ENCODE measurements at places on chromosomes 7 and 10.

DNA sequence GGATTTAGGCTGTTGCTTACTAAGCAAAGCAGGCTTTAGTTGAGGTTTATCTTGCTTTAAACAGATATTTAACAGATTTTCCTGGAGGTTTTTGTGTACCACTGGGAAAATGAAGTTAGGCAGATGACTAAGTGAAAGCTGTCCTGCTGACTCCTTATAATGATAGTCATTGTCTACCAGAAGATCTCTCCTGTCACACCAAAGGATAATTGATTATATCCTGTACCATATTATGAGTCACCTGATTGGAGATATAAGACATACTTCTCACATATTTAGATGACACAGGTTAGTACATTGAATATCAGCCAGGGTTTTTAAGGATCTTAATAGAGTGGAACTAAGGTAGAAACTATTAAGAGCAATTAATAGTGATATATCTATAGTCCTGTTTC is 68.4 kb downstream of the PTEN start:
- DNase-seq = no peak

DNA sequence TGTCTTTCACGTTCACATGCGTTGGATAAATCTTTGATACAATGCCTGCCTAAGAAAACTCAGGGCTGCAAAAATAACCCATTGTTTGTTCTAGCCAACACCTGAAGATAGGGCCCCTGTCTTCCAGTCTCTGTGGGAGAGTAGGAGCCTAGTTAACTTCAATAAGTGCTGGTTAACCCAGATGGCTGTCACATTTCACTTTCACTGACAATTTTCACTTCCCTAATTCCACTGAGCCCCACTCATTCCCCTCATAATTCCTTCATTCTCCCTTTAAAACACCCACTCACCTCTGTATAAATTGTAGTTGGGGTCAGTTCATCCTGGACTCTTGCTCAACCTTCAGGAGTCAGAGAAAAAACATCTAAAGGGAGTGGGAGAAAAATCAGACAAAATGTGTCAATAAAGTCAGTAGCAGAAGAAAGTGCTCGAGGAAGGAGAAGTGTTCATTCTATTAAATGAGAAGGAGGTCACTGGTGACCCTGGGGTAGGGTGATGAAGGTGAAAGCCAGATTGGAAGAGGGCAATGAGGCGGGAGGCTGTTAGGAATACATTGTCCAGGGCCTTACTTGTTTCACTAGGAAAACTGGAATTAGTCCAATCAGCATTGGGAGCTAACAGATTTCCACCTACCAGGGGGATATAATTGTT is 51.2 kb upstream of the ABI1 start:
- no peak for DNase-seq

DNA sequence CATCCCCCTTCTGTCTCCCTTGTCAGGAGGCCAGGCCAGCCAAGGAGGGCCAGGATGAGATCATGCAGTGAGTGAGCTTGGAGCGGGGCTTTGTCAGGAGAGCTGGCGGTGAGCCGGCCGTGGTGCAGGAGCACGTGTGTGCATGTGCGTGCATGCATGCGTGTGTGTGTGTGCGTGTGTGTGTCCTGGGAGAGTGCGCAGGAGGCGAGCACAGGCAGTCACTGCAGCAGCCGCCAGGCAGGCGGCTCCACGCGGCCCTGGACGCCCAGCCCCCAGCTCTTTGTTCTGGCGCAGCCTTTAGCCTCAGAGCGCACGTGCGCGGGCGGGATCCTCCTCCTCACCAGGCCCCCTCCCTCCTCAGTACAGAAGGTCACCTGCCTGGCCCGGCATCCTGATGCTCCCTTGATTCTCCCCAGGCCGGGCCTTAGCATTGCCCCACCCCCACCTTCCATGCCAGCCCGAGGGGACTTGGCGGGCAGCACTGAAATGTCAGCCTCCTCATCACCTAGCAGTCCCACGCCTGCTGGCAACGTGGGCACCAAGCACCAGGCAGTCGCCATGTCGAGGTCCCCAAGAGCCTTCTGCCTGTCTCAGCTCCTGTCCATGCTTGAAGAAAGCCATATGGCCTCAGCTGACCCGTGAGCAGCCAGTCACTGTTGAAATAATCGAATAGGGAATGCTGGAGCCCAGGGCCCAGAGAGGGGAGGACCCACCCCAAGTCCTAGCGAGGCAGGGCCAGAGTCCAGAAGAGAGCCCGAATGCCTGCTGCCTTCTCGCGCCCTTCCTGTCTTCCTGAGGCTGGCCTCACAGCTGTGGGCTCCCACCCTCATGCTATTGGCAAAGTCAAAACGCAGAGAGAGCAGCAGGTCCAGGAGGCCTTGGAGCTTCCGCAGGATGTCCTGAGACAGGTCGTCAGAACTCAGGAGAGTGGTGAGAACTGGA is 125.9 kb upstream of the PPIF start:
- no peak for DNase-seq

DNA sequence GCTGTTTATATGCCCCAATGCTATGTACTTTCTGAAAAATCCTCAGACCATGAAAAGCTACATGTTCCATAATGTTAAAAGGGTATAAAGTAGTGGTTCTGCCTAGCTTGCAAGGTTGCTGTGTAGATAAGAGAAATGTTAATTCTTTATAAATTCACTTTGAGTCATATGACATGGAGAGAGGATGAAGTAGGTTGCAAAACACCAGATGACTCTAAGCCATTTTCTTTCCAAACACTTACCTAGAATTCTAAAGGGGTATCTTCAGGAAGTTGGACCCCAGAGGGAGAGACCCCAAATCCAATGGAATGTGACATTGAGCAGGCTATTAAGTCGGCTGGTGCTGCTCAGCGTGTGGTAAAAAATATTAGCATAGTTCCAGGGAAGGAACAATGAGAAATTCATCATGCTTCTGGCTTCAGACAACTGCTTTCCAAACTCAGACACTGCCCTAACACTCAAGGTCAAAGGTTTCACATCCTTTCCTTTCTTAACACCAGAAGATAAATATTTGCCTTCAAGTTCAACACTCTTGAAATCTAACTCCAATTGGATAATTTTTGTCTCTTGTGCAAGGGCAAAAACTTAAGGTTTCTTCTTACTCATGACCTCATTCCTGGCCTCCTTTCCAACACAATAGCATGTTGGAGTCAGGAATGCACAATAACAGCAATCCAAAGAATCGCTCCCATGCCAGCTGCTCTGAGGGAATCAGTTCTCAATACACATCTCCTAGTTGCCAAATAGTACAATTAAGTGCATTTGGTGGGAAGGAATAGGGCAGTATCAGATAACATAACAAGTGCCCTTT is 100.7 kb upstream of the AFAP1L2 start:
- no peak for DNase-seq

DNA sequence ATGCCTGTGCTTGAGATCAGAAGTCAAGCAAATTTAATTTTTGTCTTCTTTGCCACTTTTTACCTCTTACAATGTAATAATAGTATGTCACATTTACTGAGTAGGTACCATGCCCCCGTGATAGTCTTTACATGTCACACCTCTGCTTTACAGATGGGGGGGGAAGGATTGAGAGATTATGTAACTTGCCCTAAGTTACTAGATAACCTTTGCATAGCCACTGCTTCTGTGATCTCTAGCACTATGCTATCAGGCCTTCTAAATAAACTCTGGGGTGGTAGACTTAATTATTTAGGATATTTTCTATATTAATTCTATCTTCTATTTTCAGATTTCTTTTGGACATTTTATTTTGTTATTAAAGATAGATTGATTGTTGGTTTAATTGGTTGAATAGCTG is 514.4 kb downstream of the SUGCT start:
- no peak for DNase-seq

DNA sequence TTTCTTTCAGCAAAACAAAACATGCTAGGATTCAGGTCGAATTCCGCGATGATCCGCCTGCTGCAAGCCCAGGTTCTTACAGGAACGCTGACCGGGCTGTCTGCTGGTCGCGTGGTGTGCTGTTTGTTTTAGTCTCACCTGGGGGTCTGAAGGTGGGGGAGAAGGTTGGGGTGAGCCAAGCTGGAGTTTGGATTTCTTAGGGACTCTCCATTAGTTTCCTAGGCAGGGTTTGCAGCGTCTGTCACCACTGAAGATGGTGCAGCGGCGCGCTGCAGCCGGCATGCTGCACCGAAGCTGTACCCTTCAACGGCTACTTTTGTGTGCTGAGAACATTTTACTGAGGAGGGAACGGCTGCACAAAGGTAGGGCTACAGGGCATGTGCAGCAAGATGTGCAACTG is 48.7 kb downstream of the GCC1 start:
- DNase-seq = no peak

DNA sequence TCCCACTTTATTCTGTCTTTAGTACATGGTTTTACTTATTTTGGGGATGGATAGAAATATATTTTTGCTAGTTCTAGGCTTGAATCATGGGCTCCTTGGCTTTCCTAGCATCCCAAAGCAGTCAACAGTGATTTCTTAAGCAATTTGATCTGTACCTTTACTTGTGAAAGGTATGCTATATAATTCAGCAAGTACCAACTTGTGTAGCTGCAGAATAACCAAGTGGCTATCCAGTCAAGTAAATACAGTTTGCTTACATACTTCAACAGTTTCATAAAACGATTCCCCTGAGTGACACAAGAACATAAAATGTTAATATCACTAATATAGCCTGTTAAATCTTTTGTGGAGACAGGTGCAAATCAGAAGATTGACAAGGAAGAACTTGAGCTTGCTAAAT is 67.2 kb downstream of the PODXL start:
- DNase-seq = no peak

DNA sequence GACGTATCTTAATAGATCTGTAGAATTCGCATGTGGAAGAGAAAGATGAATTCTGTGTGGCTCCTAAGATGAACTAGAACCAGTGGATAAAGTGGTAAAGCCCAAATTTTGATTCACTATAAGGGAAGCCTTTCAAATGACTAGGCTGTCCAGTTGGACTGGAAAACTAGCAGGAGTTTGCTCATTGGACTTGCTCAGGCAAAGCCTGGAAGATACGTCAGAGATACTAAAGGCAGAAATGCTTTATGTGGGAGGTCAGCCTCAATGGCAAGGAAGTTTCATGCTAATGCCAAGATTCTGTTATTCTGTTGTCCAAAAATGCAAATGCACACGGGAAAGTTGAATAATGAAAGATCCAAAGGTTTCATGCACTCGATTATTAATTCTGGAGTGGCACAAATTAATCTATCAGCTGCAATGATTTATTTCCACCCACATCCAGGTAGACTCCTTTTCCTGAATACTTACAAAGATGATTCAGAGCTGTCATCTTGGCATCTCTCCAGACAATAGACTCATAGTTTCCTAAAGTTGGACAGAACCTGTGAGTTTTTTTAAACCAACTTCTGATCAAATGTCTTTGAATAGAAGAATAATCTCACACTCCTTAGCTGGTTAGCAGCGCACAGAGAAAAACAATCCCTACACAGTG is 20.5 kb upstream of the PPP1R3C start:
- DNase-seq = no peak

DNA sequence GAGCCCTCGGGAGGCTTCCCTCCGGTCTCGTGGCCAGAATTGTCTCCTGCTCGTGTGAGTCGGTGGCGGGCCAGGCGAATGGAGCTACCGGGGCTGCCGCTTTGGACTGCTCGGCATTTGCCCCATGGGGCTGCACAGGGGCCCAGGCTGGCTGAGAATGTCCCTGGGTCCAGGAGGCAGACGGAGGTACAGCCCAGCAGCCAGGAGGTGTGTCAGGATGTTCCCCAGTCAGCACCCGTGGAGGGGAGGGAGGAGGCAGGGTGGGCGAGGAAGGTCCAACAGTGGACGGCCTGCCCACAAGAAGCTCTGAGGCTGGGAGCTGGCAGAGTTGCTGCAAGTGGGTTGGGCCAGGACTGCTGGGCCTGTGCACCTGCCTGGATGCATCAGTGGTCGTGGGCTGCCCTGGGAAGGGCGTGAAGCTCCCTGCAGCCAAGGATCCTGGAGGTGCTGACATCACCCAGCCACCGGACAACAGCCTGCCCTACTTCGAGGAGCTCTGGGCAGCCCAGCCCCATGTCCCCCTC is 46.4 kb downstream of the PDGFA start:
- no peak for DNase-seq

- DNase-seq = no peak
These were observed 33.5 kb upstream of the UNC5B start for GRCh38 chr10:71178880-71179279.

DNA sequence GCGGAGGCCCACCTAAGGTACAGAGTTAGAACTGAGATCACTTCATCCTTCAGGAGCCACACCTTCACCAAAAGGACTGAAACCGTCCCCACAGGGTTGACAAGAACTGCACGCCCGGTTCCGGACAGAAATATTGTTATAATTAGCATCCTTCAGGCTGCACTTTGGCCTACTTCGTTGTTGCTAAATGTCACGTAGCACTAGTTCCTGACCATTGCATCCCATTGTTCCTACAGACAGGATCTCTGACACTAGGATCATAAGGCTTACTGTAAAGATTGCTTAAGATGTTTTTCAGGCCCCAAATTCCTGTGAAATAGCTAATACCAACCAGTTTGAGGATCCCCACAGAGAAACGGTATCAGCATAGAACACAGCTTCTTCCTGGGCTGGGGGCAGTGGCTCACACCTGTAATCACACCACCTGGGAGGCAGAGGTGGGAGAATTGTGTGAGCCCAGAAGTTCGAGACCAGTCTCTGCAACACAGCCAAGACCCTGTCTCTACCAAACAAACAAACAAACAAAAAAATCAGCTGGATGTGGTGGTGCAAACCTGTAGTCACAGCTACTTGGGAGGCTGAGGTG is 18.3 kb upstream of the EIF4H start:
- DNase-seq = no peak

DNA sequence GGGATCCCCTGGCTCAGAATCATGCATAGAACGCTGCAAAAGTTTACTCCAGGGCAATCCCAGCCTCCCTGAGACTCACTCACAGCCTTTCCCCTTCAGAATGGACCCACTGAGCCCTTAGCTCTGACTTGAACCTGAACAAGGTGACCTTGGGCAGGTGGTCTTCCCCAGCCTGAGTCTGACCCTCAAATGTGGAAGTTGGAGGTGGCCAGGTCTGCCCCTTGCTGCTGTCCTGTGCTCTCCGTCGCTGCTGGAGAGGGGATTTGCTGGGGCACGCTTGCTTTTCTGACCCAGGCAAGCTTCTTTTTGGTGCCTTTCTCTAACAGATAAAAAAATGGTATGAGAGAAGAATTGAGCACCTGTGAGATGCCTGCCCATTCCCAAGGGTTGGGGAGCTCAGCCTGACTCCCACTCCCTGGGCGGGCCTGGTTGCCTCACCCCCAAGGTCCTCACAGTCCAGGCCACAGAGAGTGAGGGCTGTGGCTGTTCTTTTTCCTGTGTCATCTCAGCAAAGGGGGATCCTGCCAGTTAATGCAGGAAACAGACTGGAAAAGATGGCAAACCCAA is 46.6 kb upstream of the IGFBP3 start:
- DNase-seq = no peak

GRCh38 chr7:73704640-73705550 is 14.6 kb downstream of the STX1A start:
- no peak for DNase-seq

DNA sequence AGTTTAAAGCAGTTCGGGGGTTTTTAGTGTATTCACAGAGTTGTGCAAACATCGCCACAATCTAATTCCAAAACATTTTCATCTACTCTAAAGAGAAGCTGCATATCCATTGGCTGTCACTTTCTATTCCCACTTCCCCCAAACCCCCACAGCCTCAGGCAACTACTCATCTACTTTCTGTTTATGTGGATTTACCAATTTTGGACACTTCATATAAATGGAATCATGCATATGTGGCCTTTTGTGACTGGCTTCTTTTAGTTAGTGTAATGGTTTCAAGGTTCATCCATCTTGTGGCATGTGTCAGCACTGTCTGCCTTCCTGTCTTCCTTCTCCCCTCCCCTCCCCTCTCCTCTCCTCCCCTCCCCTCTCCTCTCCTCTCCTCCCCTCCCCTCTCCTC is 78.5 kb upstream of the FZD1 start:
- no peak for DNase-seq

All from stimulated activated CD4-positive, alpha-beta T cell treated with anti-CD3 and anti-CD28 coated beads, Interleukin-15, amount 100 ng/mL, for 1 hour (primary cell).